Inflammatory macrophage treated with lipopolysaccharide for 1 hour (primary cell): ENCODE measurements at places on chromosomes 16 and 17.

DNA sequence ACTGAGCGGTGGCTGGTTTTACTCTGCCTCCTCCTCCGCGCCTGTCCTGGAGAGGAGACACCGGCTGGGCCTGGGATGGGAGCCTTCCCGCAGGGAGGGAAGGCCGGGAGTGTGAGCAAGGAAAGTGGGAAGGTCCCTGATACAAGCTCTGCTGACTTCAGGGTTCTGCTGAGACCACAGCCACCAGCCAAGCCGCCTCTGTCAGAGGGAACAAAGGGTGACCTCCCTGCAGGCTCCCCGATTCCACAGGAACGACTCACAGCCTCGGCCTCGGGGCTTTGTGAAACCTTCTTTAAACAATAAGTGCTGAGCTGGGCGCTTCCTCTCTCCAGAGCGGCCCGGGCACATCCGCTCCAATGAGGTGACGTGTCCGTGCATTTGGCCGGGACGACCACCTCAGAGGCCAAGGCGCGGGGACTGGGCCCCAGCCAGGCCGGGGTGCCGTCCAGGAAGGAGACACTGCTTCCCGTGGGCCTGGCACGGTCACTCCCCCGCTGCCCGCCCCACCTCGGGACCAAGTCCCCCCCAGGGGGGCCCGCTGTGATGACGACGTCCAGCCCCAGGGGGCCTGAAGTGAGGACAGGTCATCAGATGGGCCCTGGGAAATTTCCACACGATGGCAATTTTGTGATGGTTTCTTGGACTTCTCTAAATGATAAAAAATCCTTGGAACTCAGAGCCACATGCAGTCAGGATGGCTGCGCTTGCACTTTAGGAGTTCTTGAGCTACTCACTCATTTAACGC lies 11.8 kb upstream of the CIBAR2 start:
- DNase-seq = no peak

DNA sequence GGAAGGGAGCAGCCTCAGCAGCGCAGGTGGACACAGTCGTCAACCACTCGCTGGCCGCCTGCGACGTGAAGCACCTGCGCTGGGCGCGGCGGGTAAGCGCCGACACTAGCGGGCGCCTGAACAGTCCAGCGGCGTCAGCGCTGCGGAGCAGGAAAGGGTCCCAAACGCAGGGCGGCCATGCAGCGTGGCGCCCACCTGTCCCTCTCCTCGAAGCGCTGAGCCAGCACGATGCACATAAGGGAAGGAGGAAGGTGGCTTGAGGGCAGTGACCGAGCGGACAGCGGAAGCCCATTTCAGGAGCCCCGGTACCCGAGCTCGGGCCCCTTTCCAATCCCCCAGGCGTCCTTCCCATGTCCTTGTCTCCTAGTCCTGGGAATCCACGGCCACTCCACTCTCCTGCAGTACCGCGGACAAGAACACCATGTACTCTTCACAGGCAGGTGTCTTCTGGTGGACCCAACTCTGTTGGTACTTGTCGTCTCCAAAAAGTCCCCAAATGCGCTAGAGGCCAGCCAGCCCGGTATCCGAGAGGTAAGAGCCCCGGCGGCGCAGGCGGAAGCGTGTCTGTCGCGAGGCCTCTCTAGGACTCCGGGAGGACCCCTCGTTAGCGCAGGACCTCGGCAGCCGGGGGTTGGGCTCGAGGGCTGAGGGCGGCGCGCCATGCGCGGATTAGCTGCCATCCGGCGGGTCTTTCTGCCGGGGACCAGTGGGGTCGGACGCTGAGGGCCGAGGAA lies 14.4 kb downstream of the ZNF232 start:
- no peak for DNase-seq

GRCh38 chr16:785563-786535 lies 2.3 kb downstream of the RPUSD1 start:
- peak; percentile 30 for DNase-seq

DNA sequence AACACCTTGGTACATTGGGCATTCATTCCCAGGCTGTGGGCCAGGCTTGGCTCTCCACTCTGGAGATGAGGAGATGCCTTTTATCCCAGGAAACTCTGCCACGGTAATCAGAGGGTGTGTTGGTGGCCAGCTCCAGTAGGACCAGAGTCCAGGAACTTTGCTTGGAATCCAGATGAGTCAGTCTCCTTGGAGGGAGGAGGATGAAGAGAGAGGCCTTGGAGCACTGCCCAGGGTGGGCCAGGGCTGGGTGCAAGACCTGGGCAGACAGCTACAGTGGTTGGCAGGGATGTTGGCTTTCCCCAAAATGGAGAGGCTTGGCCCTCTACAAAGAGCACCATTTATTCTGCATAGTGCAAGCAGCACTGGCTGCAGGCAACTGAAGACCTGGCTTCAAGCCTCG lies 209.0 kb downstream of the RGS9 start:
- DNase-seq = no peak
